ENCODE measurements at places on chromosomes 6 and 20.

GRCh38 chr20:37347891-37348791 lies 2.2 kb downstream of the SRC start:
- DNase-seq: no peak

DNA sequence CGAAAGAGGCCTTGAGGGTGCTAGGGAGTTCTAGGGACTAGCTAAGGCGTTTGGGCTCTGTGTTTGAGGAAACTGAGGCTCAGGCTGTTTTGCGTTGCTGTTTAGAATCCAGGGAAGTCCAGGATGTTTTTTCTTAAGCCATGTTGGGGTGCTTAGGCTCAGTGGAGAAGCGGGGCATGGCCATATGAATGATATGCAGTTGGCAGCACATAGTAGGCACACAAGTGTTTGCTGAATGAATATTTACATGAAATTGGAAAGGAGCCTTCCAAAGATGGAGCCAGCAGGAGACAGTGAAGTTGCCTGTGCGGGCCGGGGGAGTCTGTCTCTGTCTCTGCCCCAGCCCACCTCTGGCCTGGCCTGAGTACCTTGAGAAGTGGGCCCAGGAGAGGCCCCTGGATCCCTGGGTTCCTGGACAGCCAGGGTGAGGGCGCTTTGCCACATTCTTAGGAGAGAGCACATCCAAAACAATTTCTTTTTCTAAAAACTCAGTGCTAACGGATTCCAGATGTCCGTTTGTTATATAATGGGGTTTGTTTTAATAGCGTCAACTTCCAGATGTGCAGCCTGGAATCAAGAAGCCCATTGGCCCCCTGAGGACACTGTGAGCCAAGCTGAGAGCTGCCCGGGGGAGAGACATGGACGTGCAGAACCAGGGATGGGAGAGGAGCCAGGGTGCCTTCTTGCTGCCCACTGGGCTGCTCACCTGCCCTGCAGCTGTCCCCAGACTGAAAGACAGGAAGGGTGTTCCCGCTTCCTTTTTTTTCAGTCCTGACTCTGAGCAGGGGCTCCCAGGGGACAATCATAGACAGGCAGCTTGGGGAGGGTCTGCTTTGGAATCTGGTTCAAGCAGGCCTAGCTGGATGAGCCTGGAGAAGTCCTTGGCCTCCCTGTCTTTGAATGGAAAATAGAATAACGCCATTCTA lies 20.1 kb upstream of the EMILIN3 start:
- no peak for DNase-seq

- no peak for DNase-seq
Measured at GRCh38 chr6:107564589-107564951, 74.7 kb downstream of the SOBP start.

- no peak for DNase-seq
Measured at GRCh38 chr6:6317825-6318733, 2.4 kb downstream of the F13A1 start.

GRCh38 chr6:135385299-135385698 lies 112.2 kb downstream of the AHI1 start:
- no peak for DNase-seq

DNA sequence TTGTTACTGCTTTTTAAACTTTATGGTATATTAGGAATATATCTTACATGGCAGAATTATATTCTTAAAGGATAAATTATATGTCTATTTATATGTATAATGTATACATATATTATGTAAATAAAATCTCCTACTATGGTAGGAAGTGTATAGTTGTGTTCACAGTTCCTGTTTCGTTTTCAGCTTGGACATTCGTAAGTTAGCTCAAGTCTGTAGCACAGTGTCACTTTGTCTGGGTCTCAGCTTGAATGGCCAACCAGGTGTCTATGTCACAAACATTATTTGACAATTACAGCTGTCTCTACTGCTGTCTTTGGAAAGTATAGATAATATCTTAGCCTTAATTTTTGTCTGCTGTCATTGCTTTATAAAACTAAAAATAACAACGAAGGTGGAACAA lies 303.9 kb downstream of the CDKAL1 start:
- DNase-seq: no peak

GRCh38 chr6:137200288-137200687 lies 18.9 kb downstream of the IFNGR1 start:
- no peak for DNase-seq

- DNase-seq: no peak
Measured at GRCh38 chr20:6122873-6123648, at the start of gene FERMT1. Gene FERMT1, minus strand, starts transcription at chr20:6123030. Its CDS starts 3,476 bp downstream, at chr20:6119554.

GRCh38 chr6:55778705-55779104 lies 96.7 kb downstream of the BMP5 start:
- DNase-seq: no peak

DNA sequence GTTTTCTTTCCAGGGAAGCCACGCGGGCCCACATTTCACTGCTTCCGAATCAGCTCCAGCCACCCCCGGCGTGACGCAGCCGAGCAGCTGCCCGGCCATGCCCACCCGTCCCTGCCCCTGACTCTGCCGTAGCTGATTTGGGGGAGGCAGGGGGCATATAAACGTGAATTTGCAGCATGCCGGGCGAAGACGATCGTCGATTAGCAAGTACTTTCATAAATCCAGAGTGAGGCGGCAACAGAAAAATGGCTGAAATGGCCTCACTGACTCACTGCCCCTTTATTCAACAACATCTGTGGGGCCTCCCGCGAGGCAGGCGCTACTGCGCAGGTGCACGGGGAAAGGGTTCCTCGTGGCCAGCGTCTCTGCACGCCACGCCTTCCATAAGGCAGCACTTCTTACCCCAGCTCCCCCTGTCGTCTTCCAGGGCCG lies 118.0 kb downstream of the DLL1 start:
- no peak for DNase-seq

- DNase-seq: no peak
Measured at GRCh38 chr20:46977909-46978588, 83.4 kb downstream of the EYA2 start.

DNA sequence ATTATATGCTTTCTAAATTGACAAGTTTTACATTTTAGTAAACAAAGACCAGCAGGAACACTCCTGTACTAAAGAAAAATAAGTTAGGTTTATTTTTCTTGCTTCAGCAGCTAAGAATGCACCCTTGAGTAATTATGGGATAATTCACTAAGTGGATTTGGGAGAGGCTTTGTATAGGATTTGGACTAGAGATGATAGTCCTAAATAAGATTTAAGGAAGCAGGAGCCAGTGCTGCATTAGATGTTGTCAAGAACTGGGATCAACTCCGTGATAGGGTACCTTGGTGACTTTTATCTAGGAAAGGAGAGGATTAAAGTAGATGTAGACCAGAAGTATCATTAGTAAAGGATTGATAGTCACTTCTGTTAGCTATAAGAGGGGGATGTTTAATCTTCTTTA lies 4.1 kb upstream of the C6orf141 start:
- no peak for DNase-seq

DNA sequence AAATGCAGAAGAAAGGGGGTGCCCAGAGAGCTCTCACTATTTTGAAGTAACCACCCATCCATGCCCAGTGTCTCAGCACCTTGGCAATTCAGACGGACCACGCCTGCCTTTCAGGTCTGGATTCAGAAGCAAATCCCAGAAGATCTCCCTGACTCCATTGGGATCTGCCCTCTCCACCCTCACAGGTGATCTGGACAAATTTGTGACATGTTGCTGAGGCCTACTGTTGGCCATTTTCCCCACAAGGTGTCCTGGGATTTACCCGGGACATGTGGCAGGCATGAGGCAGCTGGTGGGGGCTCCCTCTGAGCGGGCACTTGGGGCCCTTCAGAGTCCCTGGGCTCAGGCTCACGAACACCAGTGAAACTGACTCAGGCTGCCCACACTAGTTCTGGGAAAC lies 51.9 kb upstream of the IYD start:
- no peak for DNase-seq

DNA sequence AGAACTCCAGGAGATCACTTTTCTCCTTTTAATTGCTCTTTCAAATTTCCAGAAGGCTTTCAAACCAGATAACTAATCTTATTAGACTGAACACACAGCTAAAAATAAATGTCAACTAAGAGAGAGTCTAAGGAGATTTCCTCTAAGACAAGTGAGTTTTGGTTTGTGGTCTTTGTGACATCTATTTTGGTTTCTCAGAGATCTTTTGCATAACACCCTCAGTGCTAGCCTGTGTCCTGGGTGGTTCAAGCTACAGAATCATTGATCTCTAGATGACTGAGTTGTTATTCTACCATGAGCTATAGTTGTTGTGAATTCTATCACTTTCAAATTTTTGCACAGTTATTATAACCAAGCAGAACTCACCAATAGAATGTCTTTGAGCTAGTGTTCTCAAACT lies 49.1 kb upstream of the PLCB4 start:
- no peak for DNase-seq

GRCh38 chr6:31871046-31871659 lies 7.6 kb downstream of the SLC44A4 start:
- DNase-seq: no peak

GRCh38 chr6:13373488-13373886 lies 45.1 kb upstream of the TBC1D7 start:
- no peak for DNase-seq

GRCh38 chr6:50846852-50847155 lies 28.1 kb downstream of the TFAP2B start:
- no peak for DNase-seq

- DNase-seq: no peak
Measured at GRCh38 chr20:33832103-33832804, 21.1 kb downstream of the CHMP4B start.

DNA sequence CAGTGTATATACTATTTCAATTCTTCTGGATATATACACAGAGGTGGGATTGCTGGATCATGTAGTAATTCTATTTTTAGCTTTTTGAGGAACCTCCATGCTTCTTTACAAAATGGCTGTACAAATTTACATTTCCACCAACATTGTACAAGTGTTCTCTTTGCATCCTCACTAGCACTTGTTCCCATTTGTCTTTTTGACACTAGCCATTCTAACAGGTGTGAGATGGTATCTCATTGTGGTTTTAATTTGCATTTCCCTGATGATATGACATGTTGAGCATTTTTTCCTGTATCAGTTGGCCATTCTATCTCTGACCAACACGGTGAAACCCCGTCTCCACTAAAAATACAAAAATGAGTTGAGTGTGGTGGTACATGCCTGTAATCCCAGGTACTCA lies 68.1 kb upstream of the PMEPA1 start:
- no peak for DNase-seq

- DNase-seq: no peak
Measured at GRCh38 chr20:47785854-47786764, 828 bp upstream of the SULF2 start.

- no peak for DNase-seq
Measured at GRCh38 chr6:110355022-110355421, 3.1 kb downstream of the METTL24 start.

- no peak for DNase-seq
Measured at GRCh38 chr20:36642136-36642535, 3.9 kb downstream of the SLA2 start.

GRCh38 chr6:3748208-3749066 lies 3.1 kb downstream of the PXDC1 start:
- DNase-seq: peak; percentile 12

GRCh38 chr20:21874127-21874526 lies 168.7 kb downstream of the PAX1 start:
- DNase-seq: no peak

GRCh38 chr6:129845696-129846095 lies 15.4 kb downstream of the TMEM244 start:
- DNase-seq: no peak

DNA sequence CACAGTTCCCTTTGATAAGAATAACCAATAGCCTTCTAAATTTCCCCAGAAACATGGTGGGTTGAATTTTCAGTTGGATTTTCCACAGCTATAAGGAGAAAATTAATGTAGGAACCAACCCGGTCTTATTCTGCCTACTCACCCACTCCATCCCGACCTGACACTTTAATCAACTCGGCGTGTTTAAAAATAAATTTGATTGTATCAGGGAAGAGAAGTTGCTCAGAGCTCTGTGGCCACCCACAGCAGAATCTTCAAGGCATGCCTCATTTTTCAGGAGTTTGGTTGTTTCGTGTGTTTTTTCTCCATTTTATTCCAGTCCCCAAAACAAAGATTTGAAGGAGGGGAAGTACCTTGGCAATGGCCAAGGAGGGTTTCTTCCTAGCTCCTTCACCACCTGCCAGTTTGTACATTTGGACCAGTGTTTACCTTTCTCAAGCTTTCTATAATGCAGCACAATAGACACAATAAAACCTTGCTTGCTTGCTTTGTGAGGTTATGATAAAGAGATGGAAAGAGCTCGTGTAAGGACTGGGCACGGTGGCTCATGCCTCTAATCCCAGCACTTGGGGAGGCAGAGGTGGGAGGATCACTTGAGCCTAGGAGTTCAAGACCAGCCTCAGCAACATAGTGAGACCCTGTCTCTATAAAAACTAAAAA lies 297.2 kb upstream of the JARID2 start:
- no peak for DNase-seq

GRCh38 chr20:4021906-4022305 lies 6.5 kb upstream of the RNF24 start:
- no peak for DNase-seq

- no peak for DNase-seq
Measured at GRCh38 chr20:45752746-45753145, 30.6 kb downstream of the SPINT4 start.

- DNase-seq: no peak
Measured at GRCh38 chr20:13852306-13852705, 67.5 kb downstream of the NDUFAF5 start.

GRCh38 chr20:47551841-47552240 lies 50.2 kb downstream of the NCOA3 start:
- no peak for DNase-seq

GRCh38 chr20:34689486-34689885 lies 12.6 kb upstream of the PIGU start:
- no peak for DNase-seq

- DNase-seq: no peak
Measured at GRCh38 chr6:17448165-17448564, 54.8 kb downstream of the CAP2 start.

- DNase-seq: no peak
Measured at GRCh38 chr6:90179190-90180169, 117.2 kb downstream of the BACH2 start.

- DNase-seq: no peak
Measured at GRCh38 chr20:48957053-48957481, 35.6 kb downstream of the ARFGEF2 start.

DNA sequence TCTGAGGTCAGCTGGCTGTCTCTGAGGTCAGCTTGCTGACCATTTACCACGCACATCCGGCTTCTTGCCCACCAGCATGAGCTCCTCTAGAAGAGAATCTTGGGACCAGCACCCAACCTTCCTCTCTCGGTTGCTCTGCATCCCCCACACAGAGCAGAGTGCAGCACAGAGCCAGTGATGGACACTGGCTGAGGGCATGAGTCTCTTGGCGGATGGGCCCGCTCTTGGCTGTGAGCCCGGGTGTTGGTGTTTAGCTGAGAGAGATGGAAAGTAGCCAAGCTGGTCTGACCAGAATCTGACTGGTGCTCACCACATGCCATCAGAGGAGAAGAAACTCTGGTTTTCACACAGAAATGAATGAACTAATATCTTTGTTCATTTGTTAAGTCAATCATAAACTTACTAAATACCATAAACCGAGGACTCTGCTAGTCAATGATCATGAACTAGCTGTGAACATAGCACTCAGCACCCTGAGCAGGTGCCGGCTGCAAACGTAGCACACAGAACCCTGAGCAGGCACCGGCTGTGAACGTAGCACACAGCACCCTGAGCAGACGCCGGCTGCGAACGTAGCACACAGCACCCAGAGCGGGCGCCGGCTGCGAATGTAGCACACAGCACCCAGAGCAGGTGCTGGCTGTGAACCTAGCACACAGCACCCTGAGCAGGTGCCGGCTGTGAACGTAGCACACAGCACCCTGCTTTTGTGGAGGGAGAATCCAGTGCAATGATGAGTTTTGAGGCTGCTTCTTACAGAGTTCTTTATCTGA lies 10.4 kb upstream of the THBS2 start:
- no peak for DNase-seq

GRCh38 chr20:1912053-1912452 lies 16.8 kb downstream of the SIRPA start:
- no peak for DNase-seq
